ENCODE measurements at places on chromosomes 7 and 10.
A peak's percentile ranks its signal among the peaks of the same experiment; 100 is the strongest.

DNA sequence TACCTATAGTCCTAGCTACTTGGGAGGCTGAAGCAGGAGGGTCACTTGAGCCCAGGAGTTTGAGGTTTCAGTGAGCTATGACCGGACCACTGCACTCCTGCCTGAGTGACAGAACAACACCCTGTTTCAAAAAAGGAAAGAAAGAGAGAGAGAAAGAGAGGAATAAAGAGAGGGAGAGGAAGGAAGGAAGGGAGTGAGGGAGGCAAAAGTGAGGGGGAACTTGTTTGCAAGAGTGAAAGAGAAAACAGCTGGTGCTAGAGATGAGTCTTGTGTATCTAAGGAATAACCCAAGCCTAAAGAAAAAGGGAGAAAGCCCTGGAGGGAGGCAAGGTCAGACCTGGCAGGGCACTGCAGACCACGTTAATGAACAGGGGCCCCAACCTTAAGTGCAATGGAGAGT lies 4.8 kb upstream of the NT5C2 start:
- no peak for DNase-seq

GRCh38 chr7:77409739-77410547 lies 6.2 kb downstream of the GSAP start:
- no peak for DNase-seq

- no peak for DNase-seq
Observed at GRCh38 chr10:11553773-11554381, 57.6 kb downstream of the USP6NL start.

DNA sequence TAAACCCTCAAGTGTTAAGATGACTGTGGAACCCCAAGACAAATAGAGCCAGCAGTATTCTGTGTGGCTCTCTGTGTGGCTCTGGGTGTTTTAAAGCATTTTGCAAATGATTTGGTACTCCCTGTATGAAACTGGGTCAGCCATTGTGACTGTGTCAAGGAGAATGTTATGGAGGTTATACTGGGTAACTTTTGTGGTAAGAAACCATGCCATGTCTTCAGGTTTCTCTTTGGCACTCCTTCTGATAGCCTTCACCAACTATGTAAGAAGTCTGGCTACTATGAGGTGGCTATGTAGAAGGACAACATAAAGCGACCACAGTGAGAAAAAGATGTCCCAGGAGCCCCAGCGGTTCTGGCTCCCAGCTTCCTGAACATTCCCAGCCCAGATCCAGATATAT lies 226.6 kb upstream of the RHOBTB1 start:
- DNase-seq, result no peak

DNA sequence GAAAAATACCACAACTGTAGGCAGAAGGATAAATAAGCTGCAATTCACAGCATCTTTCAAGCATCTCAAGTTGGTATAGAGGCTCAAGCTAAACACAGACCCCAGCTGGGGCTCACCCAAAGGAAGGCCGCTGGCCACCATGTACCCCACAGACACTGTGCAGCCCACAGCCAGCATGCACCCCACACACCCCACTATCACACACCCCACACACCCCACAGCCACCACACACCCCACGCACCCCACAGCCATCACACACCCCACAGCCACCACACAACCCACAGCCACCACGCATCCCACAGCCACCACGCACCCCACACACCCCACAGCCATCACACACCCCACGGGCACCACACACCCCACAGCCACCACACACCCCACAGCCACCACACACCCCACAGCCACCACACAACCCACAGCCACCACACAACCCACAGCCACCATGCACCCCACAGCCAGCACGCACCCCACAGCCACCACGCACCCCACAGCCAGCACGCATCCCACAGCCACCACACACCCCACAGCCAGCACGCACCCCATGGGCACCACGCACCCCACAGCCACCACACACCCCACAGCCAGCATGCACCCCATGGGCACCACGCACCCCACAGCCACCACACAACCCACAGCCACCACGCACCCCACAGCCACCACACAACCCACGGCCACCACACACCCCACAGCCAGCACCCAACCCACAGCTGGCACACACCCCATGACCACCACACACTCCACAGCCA lies 214.7 kb downstream of the DNAJB6 start:
- no peak for DNase-seq

GRCh38 chr10:103986360-103986759 lies 19.4 kb downstream of the SLK start:
- DNase-seq, result peak; percentile 49

DNA sequence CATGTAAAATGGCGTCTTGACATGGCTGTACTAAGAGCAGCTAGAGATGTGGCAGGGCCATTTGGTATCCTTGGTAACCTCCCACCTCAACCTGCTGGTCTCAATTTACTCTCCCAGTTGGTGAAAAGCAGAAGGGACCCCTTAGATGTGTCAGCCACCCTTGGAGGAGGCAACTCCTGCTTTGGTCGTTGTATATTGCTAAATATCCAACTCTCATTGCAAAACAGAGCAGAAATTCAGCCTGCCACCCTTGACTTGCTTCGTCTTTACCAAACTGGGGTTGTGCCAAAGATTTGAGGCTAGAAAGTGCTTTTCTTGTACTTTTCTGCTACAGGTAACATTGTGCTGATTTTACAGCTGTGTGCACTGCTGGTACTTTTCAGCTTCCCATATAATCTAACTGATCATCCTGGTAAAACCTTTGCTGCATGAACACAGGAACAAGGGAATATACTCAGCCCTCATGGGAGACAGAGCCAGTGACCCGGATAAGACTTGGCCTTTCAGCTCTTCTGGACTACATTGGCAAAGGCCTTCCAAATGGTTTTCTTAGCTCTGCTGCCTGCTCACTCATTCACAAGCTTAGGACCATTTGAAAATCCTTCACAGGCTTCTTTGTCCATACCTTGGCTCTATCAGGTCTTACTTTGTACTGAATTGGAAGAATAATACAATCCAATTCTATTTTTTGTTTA lies 2.2 kb upstream of the VSTM4 start:
- no peak for DNase-seq

DNA sequence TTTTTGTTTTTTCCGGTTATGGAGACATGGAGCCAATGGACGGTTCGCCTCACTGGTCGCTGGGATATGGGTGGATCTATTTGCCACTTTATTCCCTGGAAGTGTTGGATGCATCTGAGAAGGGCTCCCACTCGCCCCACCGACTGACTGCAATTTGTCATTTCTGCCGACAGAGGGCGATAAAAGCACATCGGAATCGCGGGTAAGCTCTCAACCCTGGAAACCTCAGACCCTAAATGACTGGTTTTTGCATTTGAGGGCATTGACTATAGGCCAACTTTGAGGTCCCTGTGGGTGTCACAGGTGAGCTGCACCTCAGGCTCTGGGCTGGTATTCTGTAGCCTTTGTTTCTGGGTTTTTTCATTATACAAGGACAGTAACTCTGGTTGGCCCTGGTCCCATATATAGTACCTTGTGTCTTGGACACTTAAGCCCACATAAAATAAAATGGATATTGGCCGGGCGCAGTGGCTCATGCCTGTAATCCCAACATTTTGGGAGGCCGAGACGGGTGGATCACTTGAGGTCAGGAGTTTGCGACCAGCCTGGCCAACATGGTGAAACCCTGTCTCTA lies 11.9 kb upstream of the OPALIN start:
- peak; percentile 38 for DNase-seq

DNA sequence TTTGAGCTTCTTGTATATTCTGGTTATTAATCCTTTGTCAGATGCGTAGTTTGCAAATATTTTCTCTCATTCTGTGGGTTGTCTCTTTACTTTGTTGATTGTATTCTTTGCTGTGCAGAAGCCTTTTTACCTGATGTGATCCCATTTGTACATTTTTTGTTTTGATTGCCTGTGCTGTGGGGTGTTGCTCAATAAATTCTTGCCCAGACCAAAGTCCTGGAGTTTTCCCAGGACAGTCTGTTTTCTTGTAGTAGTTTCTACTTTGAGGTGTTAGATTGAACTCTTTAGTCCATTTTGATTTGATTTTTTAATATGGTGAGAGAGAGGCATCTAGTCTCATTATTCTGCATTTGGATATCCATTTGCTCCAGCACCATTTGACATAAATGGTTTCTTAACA lies 588.7 kb upstream of the MBL2 start:
- no peak for DNase-seq

GRCh38 chr7:36217961-36218284 lies 64.9 kb downstream of the EEPD1 start:
- DNase-seq, result no peak

DNA sequence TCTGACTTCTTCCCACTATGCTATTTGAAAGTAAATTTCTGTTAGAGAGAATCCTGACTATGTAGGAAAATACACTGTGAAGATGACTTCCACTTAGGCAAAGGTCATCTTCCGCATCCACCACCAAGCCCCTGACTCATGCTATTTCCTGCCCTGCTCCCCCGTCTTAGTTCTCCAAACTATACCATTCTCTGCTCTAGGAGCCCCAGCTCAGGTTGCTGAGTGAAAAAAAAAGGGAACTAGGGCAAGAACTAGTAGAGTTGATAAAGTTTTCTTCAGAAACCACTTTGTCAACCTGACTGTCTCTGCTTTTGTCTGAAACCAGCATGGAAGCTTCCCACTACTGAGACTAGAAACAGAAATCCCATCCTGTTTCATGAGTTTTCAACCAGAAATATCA lies 96.9 kb downstream of the EVX1 start:
- DNase-seq, result no peak

DNA sequence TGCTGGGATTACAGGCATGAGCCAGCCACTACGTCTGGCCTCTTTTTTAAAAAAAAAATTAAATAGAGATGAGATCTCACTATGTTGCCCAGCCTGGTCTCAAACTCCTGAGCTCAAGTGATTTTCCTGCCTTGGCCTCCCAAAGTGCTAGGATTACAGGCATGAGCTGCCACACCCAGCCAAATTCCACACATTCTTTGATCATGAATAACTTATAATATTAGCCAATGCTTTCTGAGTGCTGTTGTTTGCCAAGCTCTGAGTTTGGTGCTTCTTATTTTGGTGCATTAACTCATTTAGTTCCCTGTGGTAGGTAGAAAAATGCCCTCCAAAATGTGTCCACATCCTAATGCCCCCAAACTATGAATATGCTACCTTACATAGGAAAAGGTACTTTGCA lies 47.2 kb upstream of the MKI67 start:
- DNase-seq, result no peak

DNA sequence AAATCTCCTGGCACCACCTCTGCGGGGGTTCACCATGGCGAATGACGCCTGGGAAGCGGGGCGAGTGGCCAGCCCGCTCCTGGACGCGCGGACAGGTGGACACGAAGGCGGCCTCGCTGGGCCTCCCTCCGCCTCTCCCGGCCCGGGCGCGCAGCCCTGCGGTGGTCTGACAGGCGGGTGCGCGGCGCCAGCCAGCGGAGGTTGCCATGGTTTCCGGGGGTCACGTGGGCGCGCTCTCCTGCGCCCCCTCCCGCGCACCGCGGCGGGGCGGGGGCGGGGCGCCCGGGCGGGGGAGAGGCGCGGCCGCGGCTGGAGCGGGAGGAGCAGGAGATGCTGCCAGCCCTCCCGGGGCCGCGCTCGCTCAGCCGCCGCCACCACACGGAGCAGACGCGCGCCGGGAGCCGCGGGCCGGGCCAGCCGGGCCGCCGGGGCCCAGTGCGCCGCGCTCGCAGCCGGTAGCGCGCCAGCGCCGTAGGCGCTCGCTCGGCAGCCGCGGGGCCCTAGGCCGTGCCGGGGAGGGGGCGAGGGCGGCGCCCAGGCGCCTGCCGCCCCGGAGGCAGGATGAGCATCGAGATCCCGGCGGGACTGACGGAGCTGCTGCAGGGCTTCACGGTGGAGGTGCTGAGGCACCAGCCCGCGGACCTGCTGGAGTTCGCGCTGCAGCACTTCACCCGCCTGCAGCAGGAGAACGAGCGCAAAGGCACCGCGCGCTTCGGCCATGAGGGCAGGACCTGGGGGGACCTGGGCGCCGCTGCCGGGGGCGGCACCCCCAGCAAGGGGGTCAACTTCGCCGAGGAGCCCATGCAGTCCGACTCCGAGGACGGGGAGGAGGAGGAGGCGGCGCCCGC lies at the start of gene PRKAR2B:
Gene PRKAR2B, plus strand, starts transcription at position 359 of the 848 bp plus-strand sequence. Its CDS starts 203 bp downstream, at position 562.
- peak; percentile 91 for DNase-seq

GRCh38 chr10:122144199-122144598 lies 126.9 kb upstream of the BTBD16 start:
- DNase-seq, result no peak

GRCh38 chr10:25457552-25457951 lies 282.8 kb downstream of the GPR158 start:
- no peak for DNase-seq

DNA sequence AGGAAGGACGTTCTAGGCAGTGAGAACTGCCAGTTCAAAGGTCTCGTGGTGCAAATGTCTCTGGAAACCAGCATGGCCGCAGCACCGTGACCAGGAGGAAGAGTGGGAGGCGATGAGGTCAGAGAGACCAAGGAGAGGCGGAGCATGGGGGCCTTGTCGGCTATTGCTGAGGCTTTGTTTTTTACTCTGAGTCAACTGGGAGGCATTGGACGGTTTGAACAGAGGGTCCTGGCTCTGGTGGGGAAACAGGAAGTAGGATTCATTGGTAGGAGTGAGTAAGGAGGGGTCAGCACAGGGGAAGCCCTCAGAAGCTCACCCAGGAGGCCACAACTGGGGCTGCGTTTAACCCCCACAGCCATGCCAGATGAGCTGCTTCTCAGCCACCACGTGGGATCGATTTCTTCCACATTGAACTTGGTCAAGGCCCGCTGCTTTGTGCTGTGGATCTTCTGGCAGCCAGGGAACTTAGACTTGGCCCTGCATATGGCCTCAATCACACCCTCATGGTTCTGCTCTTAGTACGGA lies 22.2 kb upstream of the SH2B2 start:
- no peak for DNase-seq

GRCh38 chr7:64878684-64879083 lies 24.4 kb upstream of the ZNF273 start:
- DNase-seq, result no peak

DNA sequence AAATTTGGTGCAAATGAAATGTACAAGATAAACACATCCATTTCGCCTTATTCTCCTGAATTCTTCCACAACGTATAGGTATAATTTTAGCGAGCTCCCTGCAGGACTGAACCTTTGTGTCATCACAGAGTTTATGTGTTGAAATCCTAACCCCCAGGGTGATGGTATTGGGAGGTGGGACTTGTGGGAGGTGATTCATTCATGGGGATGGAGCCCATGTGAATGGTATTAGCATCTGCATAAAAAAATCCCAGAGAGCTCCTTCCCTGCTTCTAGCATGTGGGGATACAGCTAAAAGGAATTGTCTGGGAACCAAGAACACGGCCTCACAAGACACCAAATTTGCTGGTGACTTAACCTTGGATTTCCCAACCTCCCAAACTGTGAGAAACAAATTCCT lies 741.4 kb upstream of the VSTM2A start:
- no peak for DNase-seq

GRCh38 chr10:80612261-80612660 lies 74.6 kb downstream of the SH2D4B start:
- no peak for DNase-seq

- no peak for DNase-seq
Observed at GRCh38 chr7:97357459-97357858, 240.0 kb downstream of the SDHAF3 start.
